ENCODE measurements at places on chromosomes 11 and 22.

GRCh38 chr11:1736447-1736992, 13.9 kb downstream of the IFITM10 start:
- no peak for DNase-seq

DNA sequence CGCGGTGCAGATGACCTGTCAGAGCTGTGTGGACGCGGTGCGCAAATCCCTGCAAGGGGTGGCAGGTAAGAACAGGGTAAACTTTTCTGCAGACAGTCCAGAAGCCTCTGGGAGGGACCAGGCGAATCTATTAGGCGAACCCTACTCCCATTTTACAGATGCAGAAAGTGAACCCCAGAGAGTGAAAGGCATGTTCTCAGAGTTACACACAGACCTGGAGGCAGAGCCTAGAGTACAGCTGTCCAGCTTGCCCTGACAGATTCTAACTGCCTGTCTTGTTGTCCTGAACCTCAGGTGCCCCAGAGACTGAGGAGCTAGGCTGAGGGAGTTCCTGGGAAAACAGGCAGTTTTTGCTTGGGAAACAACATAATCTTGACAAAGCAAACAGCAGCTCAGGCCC, 665 bp downstream of the CCS start:
- no peak for DNase-seq

- no peak for DNase-seq
Measured at GRCh38 chr11:11786234-11786633, 55.5 kb upstream of the USP47 start.

- DNase-seq = no peak
Measured at GRCh38 chr11:118373871-118374270, 14.5 kb downstream of the UBE4A start.

GRCh38 chr11:75342966-75343870, 8.2 kb downstream of the ARRB1 start:
- DNase-seq = no peak

DNA sequence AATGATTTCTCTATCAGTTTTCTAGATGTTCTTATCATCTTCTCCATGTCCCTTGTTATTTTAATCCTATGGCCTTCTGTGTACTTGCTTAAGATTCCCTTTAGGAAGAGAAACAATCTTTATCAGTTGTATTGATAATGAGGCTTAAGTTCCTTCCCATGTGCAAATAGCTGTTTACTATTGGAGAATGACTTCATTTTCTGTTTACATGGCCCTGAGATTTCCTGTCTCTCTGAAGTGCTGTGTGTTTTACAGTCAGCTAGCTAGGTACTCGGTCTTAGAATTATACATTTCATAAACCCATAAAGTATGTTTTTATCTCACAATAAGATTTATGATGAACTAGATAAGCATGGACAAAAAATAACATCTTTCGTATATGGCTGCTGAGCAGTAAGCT, 67.5 kb upstream of the CCDC179 start:
- no peak for DNase-seq

DNA sequence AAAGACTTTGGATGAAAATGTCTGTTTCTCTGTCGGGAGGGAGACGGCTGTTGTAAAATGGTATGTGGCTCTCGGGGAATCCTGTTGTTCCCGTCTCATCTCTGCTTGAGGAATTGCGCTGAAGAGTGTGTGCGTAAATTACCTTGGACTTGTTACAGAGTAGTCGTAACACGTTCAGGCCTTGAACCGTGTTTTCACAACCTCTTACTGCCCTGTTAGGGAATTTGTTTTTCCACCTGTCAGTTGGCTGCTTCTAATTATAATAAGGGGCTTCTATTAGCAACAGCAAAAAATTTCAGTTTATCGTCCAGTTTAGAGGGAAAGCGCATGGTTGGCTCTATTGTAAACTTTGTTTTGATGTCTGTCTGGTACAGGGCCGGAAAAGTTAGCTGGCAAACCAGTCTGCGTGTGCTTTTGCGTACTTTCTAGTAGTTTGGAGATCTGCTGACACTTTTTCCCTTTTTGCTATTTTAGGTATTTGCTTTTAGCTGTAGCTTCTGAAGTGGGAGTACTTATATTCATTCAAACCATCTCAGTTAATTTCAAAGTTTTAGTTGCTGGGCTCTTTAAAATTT, 1.5 kb downstream of the HIPK3 start:
- peak; percentile 20 for DNase-seq
